ENCODE measurements at places on chromosomes 12 and 14. TPM values are rescaled to one million over a fixed set of nuclear protein-coding genes. Genes with fewer than 3 reads are reported as not detected.

Gene HCAR2
- total RNA-seq = 0.39 TPM

Gene EPYC
- not detected for total RNA-seq

- no peaks in the 10 kb centered on the region for H3K36me3 ChIP-seq
- H3K4me1 ChIP-seq = no peaks in the 10 kb centered on the region
- H3K4me3 ChIP-seq = no peak overlapping the region
- H3K27me3 ChIP-seq = peaks cover 4% of the 10 kb centered on the region
Observed at GRCh38 chr12:98228683-98229539, 286.5 kb upstream of the TMPO start.

Gene HVCN1
- 3.9 TPM for total RNA-seq

- H3K27ac ChIP-seq = no peak overlapping the region
- H3K36me3 ChIP-seq = peaks cover 8% of the 10 kb centered on the region
- DNase-seq = no peak
Observed at GRCh38 chr12:22051114-22051698, 5.2 kb downstream of the CMAS start.

DNA sequence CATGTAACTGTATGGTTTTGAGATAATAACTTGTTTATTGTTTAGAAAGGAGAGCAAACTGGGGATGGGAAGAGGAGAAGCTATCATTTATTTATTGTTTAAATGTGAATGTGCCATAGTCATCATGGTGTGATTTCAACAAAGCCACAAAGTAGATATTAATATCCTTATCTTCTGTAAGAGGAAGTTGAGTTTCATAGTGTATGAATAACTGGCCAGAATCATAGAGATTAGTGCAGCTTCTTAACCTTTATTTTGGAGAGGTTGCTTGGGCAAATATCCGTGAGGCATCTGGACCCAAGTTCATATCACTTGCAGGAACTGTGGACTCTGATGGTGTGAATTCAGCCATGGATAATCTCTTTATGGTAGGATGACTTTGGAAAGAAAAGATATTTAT, 26.8 kb upstream of the LYZ start:
- H3K27ac ChIP-seq = no peak overlapping the region
- H3K4me3 ChIP-seq = no peak overlapping the region
- H3K27me3 ChIP-seq = no peaks in the 10 kb centered on the region
- DNase-seq = no peak

DNA sequence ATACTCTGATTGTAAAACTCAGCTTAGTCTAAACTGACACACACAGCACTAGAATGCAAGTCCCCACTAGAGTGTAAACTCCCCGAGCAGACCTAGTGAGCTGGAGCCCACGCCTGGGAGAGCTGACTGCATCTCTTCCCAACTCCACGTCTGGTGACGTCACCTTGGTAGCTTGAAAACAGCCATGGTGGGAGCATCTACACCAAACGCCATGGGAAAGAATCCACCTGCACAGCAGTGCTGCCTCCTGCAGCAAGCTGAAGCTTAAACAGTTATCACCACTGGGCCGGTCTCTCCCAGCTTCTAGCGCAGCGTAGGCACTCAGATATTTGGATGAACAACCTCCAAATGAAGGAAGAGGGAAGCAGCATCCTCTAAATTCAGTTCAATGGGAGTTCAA, 4.3 kb upstream of the PAPLN start:
- peaks cover 8% of the 10 kb centered on the region for H3K4me1 ChIP-seq
- no peaks in the 10 kb centered on the region for H3K36me3 ChIP-seq
- DNase-seq = no peak
- no peak overlapping the region for H3K27ac ChIP-seq

GRCh38 chr12:86015026-86015425, 140.9 kb downstream of the NTS start:
- no peak overlapping the region for H3K4me3 ChIP-seq
- no peak for DNase-seq
- no peaks in the 10 kb centered on the region for H3K4me1 ChIP-seq
- H3K27ac ChIP-seq = no peak overlapping the region
- H3K36me3 ChIP-seq = no peaks in the 10 kb centered on the region
- H3K27me3 ChIP-seq = no peaks in the 10 kb centered on the region

Gene KCNH5
- not detected for total RNA-seq

GRCh38 chr14:99026471-99026870, 245.5 kb downstream of the BCL11B start:
- no peak for DNase-seq
- H3K27ac ChIP-seq = no peak overlapping the region
- no peaks in the 10 kb centered on the region for H3K27me3 ChIP-seq
- peaks cover 12% of the 10 kb centered on the region for H3K4me1 ChIP-seq
- no peak overlapping the region for H3K4me3 ChIP-seq

DNA sequence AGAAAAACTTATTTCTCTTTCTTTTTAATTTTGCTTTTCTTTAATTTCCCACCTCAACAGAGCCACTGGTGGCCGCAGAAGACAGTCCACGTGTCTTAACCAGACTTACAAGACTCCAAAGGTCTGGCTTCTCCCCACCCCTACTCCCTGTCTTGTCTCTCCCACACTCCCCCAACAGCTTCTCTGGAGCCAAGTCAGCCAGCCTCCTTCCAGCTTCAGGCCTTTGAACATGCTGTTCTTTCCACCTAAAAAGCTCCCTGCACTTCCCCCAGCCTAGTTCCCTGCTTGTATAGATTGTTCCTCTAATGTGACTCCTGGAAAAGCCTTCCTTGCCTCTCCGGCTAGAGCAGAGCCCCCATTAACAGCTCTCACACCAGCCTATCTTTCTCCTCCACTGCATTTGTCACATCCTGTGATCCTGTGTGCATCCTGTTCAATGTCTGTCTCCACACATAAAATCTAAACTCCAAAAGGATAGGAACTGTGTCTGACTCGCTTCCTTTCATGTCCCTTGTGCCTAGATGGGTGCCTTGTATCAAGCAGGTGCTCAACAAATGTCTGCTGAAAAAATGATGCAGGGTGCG, 7.8 kb upstream of the DYNLL1 start:
- H3K27me3 ChIP-seq = no peaks in the 10 kb centered on the region
- no peak for DNase-seq
- no peak overlapping the region for H3K27ac ChIP-seq

Gene NEK9
- 54.1 TPM for total RNA-seq

Gene CLEC1B
- total RNA-seq = not detected

GRCh38 chr12:123807670-123808069, 45.6 kb downstream of the DNAH10 start:
- H3K4me1 ChIP-seq = no peaks in the 10 kb centered on the region
- H3K27me3 ChIP-seq = no peaks in the 10 kb centered on the region
- H3K36me3 ChIP-seq = no peaks in the 10 kb centered on the region

- no peak overlapping the region for H3K27ac ChIP-seq
- peaks cover 32% of the 10 kb centered on the region for H3K27me3 ChIP-seq
- no peaks in the 10 kb centered on the region for H3K36me3 ChIP-seq
Observed at GRCh38 chr12:6699259-6699988, 1.2 kb downstream of the PIANP start.

GRCh38 chr12:544142-544541, 84.4 kb downstream of the B4GALNT3 start:
- no peaks in the 10 kb centered on the region for H3K36me3 ChIP-seq
- no peak overlapping the region for H3K4me3 ChIP-seq
- no peak overlapping the region for H3K27ac ChIP-seq
- no peak for DNase-seq
- peaks cover 4% of the 10 kb centered on the region for H3K27me3 ChIP-seq

Gene TMEM30B
- total RNA-seq = 8.9 TPM

Gene ADAMTS20
- not detected for total RNA-seq

DNA sequence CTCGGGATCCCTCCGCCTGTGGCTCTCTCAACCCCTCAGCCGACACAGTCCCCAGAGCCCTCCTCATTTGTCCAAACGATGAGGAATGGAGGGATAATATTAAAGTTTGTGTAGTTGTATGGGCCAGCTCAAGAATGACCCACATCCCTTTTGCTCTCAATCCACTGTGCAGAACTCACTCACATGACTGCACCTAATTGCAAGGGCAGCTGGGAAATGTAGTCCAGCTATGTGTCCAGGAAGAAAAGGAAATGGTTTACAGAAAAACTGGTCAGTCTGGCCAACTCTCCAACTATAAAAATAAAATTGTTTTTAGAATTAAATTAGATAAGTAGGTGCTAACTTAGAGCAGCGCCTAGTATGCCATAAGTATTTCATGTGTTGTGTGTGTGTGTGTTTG, 66.6 kb downstream of the GALNT8 start:
- no peaks in the 10 kb centered on the region for H3K4me1 ChIP-seq
- H3K36me3 ChIP-seq = no peaks in the 10 kb centered on the region
- H3K27me3 ChIP-seq = no peaks in the 10 kb centered on the region

GRCh38 chr14:104593710-104594136, 10.8 kb downstream of the TMEM179 start:
- no peak overlapping the region for H3K27ac ChIP-seq
- H3K4me3 ChIP-seq = no peak overlapping the region
- no peaks in the 10 kb centered on the region for H3K4me1 ChIP-seq
- no peak for DNase-seq

- peaks cover 2% of the 10 kb centered on the region for H3K4me1 ChIP-seq
- H3K36me3 ChIP-seq = no peaks in the 10 kb centered on the region
- DNase-seq = no peak
- no peak overlapping the region for H3K27ac ChIP-seq
- no peak overlapping the region for H3K4me3 ChIP-seq
Observed at GRCh38 chr12:116399055-116399454, 121.6 kb upstream of the MED13L start.

- H3K27me3 ChIP-seq = no peaks in the 10 kb centered on the region
- no peak overlapping the region for H3K27ac ChIP-seq
- no peaks in the 10 kb centered on the region for H3K36me3 ChIP-seq
- H3K4me1 ChIP-seq = no peaks in the 10 kb centered on the region
- DNase-seq = no peak
Observed at GRCh38 chr12:59484575-59484974, 111.3 kb upstream of the SLC16A7 start.

- H3K36me3 ChIP-seq = no peaks in the 10 kb centered on the region
- DNase-seq = no peak
- no peak overlapping the region for H3K27ac ChIP-seq
- no peak overlapping the region for H3K4me3 ChIP-seq
- H3K27me3 ChIP-seq = no peaks in the 10 kb centered on the region
Observed at GRCh38 chr12:66268562-66268961, 33.7 kb upstream of the HELB start.

- DNase-seq = no peak
- no peaks in the 10 kb centered on the region for H3K36me3 ChIP-seq
- H3K27ac ChIP-seq = no peak overlapping the region
- no peaks in the 10 kb centered on the region for H3K4me1 ChIP-seq
- H3K4me3 ChIP-seq = no peak overlapping the region
Observed at GRCh38 chr12:18375131-18375530, 113.8 kb downstream of the PIK3C2G start.

Gene SLC24A4
- total RNA-seq = 0.11 TPM

Gene PSME1
- 171 TPM for total RNA-seq

DNA sequence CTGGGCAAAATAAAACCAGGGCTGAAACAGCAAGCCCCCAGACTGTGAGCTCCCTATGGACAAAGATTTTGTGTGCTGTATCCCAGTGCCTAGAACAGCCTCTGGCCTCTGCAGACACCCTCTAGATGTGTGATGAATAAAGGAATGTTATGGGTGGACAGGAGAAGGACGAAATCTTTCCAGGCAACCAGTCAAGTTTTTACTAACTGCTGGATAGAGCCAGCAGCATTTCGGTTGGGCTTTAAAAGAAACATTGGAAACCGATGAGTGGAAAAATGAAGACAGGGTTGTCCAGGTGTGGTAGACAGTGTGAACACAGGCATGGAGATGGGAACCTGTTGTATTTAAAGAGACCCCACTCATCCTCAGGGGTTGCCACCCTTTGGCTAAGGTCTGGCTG, 4.0 kb downstream of the CHGA start:
- H3K27ac ChIP-seq = no peak overlapping the region
- H3K4me3 ChIP-seq = no peak overlapping the region
- H3K36me3 ChIP-seq = no peaks in the 10 kb centered on the region
- H3K27me3 ChIP-seq = peaks cover 11% of the 10 kb centered on the region

GRCh38 chr12:24697295-24697694, 251.6 kb downstream of the BCAT1 start:
- H3K27ac ChIP-seq = no peak overlapping the region
- no peaks in the 10 kb centered on the region for H3K27me3 ChIP-seq
- DNase-seq = no peak

DNA sequence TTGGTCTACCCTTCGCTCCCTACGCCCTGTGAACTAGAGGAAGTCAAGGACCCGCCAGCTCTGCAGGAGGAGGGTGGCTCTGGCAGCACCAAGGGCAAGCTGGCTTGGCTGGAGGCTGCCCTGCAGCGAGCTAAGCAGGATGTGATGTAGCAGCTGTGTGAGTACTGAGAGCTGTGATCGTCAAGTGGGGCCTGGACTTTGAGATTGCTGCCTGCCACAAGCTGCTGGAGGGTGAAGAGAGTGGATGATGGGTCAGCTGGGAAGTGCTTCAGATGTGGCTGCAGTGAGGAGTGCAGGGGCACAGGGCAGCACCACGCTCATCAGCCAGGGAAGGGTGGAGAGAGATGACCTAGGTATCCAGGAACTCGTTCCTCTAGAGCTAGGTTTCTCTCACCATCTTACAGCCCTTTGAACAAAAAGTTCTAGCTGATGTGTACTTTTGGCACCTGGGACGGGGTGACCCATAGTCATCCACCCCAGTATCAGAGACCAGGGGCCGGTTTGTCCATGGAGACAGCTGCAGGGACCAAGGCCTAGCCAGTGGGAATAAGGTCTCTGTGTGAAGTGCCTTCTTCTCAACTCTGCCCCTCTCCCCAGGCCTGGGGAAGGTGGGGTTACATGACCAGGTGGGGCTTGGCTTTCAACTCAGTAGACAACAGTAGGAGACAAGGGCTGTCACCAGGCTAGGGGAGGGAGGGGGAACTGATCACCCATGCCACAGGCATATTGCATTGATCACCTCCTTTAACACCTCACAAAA, 3.2 kb downstream of the KRT86 start:
- H3K36me3 ChIP-seq = no peaks in the 10 kb centered on the region
- H3K27ac ChIP-seq = no peak overlapping the region
- H3K4me1 ChIP-seq = peaks cover 8% of the 10 kb centered on the region
- H3K4me3 ChIP-seq = no peak overlapping the region
- no peak for DNase-seq
- H3K27me3 ChIP-seq = peaks cover 8% of the 10 kb centered on the region

- no peaks in the 10 kb centered on the region for H3K27me3 ChIP-seq
- no peak overlapping the region for H3K4me3 ChIP-seq
Observed at GRCh38 chr14:62684376-62684775, 360.9 kb downstream of the KCNH5 start.

DNA sequence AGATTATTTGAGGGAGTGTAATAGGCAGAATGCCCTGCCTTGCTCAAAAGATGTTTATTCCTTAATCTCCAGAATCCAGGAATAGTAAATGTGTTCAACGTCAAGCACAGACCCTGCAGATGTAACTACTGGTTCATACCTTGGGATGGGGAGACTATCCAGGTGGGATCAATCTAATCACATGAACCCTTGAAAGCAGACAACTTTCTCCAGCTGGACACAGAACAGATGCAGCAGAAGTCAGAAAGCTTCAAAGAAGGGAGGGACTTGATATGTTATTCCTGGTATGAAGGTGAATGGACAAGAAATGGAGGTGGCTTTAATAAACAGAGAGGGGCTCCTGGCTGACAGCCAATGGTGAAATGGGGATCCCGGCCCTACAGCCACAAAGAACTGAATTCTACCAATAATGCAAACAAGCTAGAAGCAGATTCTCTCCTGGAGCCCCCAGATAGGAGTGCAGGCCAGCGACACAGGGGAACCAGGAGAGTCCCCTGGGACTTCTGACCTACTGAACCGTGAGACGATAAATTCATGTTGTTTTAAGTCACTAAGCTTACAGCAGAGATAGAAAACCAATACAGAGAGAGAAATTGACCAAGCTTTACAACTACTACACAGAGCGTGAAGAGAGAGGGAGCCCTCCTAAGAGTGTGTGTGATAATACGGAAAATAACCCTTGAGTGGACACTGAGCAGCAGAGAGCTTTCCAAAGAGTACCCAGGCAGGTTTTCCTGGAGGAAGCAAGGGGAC, 133.5 kb upstream of the TMEM132C start:
- H3K27ac ChIP-seq = no peak overlapping the region
- H3K27me3 ChIP-seq = no peaks in the 10 kb centered on the region
- no peak for DNase-seq
- H3K4me3 ChIP-seq = no peak overlapping the region
